Stimulated activated CD4-positive, alpha-beta T cell treated with anti-CD3 and anti-CD28 coated beads, TNF-alpha, amount 100 ng/mL, for 1 hour (primary cell): ENCODE measurements at places on chromosomes 13 and 19.

GRCh38 chr19:32829345-32829896 lies 40.1 kb downstream of the SLC7A9 start:
- DNase-seq = no peak

- DNase-seq = no peak
Observed at GRCh38 chr13:21065686-21066085, 4.3 kb upstream of the LATS2 start.

GRCh38 chr13:108342369-108343289 lies 73.1 kb downstream of the TNFSF13B start:
- no peak for DNase-seq

- DNase-seq = no peak
Observed at GRCh38 chr19:45404557-45405434, at the start of gene PPP1R13L. Gene PPP1R13L (minus strand): TSS chr19:45405069. CDS start chr19:45398318, 6,751 bp downstream.

DNA sequence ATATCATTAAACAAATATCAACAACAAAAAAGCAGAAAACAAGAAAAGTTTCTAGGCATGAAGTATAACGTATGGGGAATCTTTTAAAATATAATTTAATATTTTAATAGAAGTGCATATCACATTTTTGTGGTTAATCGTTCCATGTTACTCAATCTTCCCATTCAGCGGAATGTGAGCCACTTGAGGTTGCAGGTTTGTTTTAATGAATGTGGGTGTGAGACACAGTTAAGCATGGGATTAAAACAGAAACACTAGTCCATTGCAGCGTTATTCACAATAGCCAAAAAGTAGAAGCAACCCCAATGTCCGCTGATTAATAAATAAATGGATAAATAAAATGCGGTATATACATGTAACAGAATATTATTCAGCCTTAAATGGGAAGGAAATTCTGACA lies 146.0 kb downstream of the NDFIP2 start:
- DNase-seq = no peak

DNA sequence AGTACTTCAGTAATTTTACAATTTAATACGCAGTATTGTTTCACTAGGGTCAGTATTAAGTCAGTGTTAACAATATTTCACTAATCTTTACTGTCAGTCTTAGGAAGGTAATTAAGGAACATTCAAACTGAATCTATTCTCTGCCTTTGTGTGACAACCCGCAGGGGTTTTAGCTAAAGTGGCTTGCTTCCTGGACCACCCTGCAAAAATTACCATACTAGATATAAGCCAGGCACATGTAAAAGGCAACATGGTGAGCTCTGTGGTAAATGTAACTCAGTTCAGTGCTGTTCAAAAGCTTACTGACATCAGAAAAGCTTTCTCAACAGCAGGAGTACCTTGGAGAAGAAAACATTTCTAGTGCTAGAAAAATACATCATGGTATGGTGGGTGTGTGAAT lies 116.7 kb downstream of the FREM2 start:
- DNase-seq = no peak

- peak; percentile 95 for DNase-seq
Observed at GRCh38 chr19:12564016-12564664, 12.9 kb upstream of the ZNF564 start.

DNA sequence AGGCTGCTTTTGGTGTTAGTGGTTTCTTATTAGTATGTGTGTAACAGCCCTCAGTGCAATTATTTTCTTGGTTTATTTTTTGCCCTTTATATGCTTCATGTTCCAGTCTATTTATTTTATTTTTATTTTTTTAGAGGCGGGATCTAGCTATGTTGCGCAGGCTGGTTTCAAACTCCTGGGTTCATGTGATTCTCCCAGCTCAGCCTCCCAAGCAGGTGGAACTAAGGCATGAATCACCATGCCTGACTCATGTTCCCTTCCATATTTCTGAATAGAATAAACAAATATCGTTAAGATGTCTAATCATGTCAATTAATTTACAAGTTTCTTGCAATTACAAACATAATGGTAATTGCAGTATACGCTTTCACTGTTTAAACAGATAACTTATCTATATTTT lies 11.7 kb downstream of the SKA3 start:
- no peak for DNase-seq

DNA sequence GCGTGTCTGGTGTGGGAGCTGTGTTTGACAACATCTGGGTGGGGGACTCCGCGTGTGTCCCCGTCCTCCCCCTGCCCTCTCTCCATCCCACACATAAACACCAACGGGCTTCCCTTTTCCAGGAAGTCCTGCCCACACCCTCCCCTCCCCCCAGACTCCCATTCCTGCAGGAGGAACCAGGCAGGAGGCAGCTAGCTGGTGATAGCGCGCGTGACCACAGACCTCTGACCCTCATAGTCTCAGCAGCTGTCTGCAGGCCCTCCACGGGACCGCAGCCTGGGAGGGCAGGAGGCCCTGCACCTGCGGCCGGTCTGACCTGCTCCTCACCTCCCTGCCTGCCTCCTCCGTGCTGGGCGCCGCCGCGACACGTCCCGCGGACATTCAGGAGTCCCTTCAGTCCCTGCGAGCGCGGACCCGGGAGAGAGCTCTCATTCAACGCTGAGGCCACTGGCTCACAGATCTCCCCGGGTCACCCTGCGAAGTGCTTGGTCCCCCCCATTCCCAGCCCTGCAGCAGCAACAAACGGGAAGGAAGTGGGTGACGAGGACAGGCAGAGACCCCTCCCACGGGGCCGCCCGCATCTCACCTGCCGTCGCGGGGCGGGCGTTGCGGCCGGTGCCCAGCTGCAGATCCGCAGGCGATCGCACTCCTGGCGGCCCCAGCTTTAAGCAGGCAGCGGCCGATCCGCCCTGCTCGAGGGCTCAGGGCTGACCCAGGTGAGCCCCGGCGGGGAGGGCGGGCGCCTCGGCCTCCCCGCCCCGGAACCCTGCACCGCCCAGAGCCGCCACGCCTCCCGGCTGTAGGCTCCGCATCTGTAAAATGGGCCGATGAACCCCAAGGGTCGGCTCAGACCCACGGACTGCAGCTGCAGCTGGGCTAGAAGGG lies 1.1 kb upstream of the ACP5 start:
- DNase-seq = no peak

- DNase-seq = no peak
Observed at GRCh38 chr13:26061947-26062346, 10.1 kb upstream of the SHISA2 start.

- DNase-seq = no peak
Observed at GRCh38 chr13:23365652-23366051, 67.8 kb downstream of the SACS start.

GRCh38 chr13:24670174-24670573 lies 10.0 kb upstream of the ATP12A start:
- DNase-seq = no peak

DNA sequence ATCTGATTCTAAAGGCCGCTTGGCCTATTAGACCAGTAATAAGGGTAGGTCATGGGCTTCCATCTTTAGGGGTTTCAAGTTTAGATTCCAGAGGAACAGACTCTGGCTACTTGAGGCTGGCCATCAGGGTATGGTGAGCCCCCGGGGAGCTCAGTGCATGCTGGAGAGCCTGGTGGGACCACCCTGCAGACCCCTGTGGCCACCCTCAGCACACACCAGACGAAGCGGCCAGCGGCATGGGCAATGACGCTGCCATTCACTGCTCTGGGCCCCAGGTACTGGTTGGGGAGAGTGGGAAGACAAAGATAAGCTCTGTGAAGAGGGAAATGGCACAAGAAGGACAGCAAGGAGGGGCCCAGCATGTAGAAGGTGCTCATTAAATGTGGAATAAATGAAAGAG lies 98.8 kb upstream of the SLC15A1 start:
- no peak for DNase-seq

GRCh38 chr13:96218475-96218874 lies 128.6 kb downstream of the HS6ST3 start:
- DNase-seq = no peak

GRCh38 chr13:51479199-51479523 lies 26.3 kb upstream of the INTS6 start:
- no peak for DNase-seq

- DNase-seq = no peak
Observed at GRCh38 chr13:26475176-26476110, 82.0 kb upstream of the WASF3 start.

DNA sequence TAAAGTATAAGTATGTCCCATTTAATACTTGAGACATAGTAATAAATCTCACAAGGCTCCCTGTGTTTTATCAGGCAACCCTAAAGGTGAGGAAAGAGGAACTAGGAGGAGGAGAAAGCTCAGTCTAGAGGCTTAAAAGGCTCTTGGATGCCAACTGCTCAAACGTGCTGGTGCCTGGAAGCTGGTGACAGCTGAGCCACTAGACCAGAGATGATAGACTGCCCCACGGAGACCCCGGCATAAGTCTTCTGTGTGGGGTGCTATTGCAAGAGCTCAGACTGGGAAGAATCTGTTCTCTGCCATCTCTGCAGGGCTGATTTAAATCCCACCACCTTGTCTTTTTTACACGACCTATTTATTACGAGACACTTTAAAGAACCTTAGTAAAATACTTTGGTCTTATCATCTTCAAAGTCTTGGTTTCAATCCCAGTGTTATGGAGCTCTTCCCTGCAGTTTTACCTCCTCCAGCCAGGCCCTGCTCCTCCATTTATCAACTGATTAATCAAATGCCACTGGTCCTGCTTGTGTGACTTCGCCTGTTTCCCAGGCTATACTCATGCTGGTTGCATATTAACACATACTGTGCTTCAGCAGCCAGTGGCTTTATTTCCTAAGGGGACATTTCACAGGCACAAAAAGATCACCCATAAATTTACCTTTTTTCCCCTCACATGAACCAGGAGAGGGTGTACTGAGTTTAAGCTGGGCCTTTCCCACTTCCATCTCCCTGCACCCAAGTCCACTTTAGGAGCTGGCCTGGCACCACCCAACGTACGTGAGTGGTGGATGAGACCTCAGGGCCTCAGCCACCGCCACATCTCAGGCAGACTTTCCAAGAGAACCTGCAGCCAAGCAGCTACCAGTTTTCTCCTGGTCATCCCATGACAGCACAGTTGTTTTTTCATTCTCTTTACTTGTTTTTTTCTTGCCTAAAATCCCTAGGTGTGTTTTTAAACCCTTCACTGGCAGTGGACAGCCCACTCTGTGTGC lies 7.8 kb upstream of the ATP12A start:
- DNase-seq = no peak

GRCh38 chr13:50244713-50245574 lies 229.7 kb downstream of the KCNRG start:
- DNase-seq = peak; percentile 7

DNA sequence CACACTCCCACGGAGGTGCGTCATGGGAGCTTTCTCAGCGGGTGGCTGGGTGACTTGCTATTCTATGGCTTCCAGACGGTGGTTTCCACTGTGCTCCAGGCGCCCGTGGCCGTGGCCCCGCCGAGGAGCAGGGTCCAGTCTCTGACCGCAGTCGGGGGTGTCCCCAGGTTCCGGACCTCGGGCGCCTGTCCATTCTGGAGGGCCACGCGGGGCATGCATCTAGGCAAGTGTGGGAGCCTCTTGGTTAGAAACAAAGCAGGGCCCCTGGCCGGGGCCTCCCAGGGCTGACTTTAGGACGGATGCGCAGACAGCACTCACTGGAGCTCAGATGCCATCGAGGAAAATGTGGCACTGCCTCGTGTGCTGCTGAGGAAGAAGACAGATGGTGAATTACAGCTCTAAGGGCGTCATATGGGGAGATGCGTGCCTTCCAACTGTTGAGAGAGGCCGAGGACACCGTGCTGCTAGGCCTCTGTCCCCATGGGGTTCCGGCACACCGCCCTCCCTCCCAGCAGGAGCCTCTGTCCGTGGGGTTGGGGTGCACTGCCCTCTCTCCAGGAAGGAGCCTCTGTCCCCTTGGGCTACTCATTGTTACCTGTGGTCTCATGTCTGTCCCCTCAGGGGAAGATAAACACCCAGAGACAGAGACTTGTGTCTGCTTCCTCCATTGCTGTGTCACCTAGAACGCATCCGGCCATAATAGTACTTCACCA lies 38.1 kb downstream of the TMEM255B start:
- DNase-seq = no peak

GRCh38 chr19:50321831-50322230 lies 7.3 kb downstream of the KCNC3 start:
- DNase-seq = no peak

- no peak for DNase-seq
Observed at GRCh38 chr13:49082653-49083536, 107.2 kb downstream of the FNDC3A start.

DNA sequence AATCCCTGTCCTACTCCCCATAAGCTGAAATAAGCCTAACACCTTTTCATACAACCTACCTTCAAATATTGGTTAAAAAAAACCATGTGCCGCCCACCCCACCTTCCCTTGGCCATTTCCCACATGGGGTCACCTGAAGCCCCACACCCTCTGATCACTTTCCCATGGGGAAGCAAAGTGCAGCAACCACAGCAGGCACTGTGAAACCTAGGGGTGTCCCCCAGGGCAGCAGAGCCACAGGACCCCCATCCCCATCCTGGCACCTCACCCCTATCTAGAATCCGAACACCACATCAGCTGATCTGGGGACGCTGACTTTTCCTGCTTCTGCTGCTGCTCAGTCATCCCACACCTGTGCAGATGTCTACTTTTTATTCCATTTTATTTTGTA lies 19.9 kb downstream of the CEACAM21 start:
- DNase-seq = no peak

GRCh38 chr19:44515031-44515430 lies 14.4 kb downstream of the CEACAM20 start:
- no peak for DNase-seq

GRCh38 chr13:74389056-74389455 lies 254.9 kb upstream of the KLF12 start:
- no peak for DNase-seq

- DNase-seq = no peak
Observed at GRCh38 chr13:25276748-25277147, 10.5 kb downstream of the MTMR6 start.

GRCh38 chr13:23628765-23629565 lies 58.8 kb downstream of the TNFRSF19 start:
- DNase-seq = no peak

GRCh38 chr13:99225078-99225477 lies 24.4 kb downstream of the UBAC2 start:
- DNase-seq = no peak

DNA sequence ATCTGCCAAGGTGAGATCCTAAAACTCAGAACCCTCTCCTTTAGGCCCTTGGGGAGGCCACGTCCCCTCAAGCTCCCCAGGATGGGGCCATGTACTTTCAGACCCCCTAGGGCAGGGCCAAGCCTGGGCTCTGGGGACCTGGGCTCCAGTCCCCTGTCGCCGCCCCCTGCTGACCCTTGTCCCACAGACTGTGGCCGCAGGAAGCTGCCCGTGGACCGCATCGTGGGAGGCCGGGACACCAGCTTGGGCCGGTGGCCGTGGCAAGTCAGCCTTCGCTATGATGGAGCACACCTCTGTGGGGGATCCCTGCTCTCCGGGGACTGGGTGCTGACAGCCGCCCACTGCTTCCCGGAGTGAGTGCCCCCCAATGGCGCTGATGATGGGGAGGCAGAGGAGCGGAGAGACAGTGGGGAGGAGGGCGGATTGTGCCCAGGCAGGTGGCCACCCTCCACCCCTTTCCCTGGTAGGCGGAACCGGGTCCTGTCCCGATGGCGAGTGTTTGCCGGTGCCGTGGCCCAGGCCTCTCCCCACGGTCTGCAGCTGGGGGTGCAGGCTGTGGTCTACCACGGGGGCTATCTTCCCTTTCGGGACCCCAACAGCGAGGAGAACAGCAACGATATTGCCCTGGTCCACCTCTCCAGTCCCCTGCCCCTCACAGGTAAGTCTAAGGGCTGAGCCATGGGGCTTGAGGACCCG lies 18.8 kb downstream of the HPN start:
- no peak for DNase-seq
